CD4-positive, alpha-beta T cell (primary cell): ENCODE measurements at places on chromosomes 7 and 10.

- no peak for DNase-seq
These were observed 30.3 kb downstream of the CCNJ start for GRCh38 chr10:96073722-96074121.

DNA sequence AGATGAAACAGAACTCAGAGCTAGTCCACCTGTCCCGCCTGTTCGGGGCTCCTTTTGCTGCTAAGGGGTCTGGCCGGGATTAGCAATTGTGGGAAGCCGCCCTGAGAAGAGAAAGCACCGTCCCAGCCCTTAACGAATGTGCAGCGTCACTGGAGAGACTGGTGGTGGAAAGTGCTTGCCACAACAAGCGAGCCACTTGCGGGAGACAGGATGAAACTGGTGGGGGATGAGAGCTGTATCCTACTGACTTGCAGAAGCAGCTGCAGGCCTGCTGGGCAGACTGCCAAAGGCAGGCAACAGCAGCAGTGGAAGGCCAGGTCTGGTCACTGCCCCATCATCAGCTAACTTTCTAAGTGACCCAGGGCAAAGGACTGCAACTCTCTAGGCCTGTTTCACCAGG is 95.4 kb downstream of the FAM53B start:
- peak; percentile 66 for DNase-seq

DNA sequence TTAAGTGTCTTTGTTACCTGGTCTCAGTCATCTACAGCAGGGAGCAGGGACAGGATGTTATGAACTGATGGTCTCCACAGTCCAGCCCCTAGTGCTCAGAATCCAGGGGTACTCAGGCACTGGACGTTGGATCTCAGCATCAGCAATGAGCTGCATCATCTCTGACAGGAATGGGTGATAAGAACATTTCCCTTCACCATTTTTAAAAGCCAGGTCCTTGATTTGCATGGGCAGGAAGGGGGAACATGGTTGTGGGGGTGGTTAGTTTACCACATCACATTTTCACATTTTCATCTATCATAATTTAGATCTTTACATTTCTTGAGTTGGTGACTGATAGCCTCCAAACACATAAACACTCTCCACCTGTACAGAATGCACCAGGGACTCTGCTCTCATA is 427.8 kb upstream of the NPVF start:
- DNase-seq, result no peak

DNA sequence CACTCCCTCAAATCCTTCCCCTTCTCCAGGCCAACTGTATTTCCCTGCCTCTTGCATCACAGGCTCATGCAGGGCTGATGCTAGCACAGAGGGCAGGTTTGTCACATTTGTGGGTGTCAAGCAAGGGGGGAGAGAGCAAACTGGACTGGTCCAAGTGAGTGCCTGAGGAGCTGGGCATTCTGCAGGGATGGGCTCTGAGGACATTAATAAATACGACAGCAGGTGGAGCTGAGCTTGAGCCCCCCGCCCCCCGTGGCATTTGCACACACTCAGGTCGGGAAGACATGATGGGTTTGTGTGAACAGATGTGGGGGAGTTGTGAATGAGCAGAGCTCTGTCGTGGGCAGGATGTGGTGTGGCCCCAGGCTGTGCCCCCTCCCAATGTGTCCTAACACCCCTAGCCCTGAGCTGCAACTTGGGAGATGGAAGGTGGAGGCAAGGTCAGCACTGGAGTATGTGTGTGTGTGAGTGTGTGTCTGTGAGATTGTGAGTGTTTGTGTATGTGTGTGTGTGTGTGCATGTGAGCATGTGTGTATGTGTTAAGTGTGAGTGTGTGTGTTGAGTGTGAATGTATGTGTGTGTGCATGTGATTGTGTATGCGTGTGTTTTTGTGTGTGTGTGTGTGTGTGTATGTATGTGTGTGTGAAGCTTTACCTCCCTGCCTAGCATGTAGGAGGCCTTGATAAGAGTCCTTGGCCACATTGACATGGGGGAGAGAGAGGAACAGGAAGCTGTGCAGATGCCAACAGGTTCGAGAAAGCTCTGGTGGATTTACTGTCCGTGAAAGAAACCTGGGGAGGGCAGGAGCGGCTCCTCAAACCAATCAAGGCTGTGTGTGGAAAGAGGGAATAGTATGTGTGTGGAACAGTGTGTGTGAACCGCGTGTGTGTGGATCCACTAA is 9.1 kb downstream of the RASSF4 start:
- DNase-seq, result no peak

DNA sequence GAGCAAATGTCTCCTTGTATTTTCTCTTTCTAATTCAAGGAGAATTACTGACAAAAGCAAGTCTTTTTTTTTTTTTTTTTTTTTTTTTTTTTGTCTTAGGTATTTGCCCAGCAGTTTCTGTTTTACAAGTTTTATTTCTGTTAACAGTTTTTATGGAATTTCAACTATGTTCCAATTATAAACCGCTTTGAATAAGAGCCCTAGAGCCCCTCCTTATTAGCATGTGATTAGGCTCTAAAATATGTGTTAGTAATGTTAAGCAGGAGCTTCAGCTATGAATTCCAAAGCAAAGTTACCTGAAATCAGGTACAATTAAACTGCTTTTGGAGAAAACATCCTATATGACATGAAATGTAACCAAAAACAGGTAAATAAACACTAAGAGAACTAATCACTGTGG is 997.0 kb upstream of the POT1 start:
- no peak for DNase-seq

GRCh38 chr7:39099146-39099545 is 121.4 kb downstream of the POU6F2 start:
- no peak for DNase-seq

DNA sequence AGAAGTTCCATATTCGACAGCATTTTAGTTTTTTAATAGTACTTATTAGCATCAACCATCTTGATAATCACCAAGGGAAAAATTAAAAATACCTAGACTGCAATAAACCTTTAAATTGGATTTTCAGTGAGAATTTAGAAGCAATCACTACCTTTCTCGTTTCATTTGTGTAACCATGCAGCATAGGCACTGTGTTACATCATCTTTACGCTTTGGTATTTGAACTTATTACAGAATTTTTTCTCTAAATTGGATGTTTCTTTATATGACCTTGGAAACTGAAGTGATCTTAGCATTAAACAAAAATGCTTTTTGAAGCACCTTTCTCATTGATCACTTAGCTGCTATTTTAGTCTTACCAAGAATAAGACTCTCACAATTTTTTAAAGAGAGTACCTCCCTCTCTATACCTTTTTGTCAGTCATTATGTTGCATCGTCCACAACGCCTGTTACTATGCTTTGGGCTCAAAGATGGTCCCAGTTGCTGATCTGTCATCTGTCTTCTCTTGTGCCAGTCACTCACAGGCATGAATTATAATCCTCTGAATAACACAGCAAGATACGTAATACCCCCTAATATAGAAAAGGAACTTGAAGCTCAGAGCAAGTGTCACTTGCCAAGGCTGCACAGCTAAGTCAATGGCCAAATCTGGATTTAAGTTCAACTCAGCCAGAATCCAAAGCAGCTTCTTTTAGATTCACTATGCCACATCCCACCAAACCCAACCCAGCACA is 19.6 kb upstream of the ASCC1 start:
- no peak for DNase-seq
